ENCODE measurements at places on chromosomes 1 and 21.

GRCh38 chr21:20943561-20943997 lies 54.6 kb upstream of the NCAM2 start:
- DNase-seq, result no peak

DNA sequence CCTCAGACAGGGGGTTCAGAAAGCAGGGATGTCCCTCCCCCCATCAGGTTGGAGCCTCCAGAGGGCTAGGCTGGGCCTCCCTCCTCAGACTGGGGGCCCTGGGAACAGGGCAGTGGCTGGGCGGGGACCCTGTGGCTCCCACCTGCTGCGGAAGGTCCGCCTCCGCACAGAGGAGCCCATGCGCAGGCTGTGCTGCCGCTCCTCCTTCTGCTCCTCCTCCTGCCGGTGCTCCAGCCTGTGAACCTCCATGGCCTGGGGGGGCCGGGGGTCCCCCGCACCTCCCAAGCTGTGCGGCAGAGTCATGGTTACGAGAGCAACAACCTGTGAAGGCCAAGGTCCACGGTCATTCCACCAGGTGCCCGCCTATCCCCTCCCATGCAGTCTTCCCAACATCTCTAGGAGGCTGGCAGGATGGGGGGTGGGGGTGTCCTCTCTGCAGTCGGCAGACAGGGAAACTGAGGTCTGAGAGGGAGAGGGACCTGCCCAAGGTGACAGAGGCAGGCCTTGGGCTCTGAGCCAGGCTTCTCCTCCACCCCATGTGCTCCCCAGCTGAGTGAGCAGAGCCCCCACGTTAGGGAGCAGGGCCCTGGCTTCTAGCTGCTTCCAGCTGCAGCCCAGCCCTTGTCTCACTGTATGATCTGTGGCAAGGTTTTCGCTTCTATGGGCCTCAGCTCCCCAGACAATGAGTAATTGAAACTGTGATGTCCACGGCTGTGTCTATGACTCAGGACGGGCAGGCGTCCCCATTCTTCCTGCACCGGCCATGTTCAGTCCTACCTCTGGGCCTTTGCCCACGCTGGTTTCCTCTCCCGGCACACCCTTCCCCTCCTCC lies 3.4 kb downstream of the MYOM3 start:
- DNase-seq, result peak; percentile 28

- DNase-seq, result peak; percentile 48
Observed at GRCh38 chr1:172211221-172211620, 209.3 kb upstream of the C1orf105 start.

GRCh38 chr1:107879346-107879745 lies 85.6 kb downstream of the VAV3 start:
- no peak for DNase-seq

- DNase-seq, result no peak
Observed at GRCh38 chr1:66599346-66599745, 65.4 kb downstream of the SGIP1 start.

DNA sequence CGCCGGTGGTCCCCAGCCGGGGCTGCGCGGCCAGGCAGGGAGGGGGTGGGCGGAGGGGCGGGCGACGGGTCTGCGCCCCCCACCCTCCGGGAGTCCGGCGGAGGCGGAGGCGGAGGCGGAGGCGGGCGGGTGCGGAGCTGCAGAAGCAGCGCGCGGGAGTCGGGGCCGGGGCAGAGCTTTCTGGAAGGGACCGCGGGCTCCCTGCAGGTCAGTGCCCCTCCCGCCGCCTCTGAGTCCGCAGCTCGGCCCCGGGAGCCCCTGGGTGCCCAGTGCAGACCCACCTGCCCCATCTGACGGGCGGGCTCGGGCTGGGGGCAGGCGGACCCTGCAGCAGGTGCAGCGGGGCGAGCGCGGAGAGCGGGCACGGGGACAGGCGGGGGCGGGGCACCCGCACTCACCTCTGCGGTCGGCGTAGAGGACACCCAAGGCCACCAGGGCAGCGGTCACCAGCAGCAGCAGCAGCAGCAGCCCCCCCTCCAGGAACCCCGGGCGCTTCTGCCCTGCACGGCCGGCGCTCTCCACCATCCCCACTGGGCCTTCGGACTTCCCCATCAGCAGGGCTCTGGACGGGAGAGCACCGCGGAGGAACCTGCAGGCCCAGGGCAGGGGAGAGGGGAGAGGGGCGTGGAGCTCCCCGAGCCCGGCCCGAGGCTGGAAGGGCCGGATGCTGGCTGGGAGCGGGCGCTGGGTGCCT lies 3.7 kb downstream of the MMEL1 start:
- DNase-seq, result no peak

- DNase-seq, result no peak
Observed at GRCh38 chr1:32798679-32799416, 18.3 kb downstream of the YARS1 start.

DNA sequence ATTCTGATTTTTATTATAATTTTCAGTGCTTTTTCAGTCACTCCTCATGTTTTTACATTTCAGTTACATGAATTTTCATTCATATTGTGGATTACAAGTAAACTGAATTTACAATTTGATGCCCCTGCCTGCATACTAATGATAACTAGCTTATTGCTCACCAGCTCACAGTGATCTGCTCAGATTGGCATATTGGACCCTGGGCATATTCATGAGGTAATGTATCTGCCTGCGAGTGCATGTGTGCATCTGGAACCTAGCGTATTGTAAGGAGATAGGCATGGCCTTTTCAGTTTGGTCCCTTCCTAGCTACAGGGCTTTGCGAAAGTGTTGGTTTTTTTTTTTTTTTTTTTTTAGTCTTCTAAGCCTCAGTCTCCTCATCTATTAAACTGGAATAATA lies 213.7 kb downstream of the SDCCAG8 start:
- no peak for DNase-seq

DNA sequence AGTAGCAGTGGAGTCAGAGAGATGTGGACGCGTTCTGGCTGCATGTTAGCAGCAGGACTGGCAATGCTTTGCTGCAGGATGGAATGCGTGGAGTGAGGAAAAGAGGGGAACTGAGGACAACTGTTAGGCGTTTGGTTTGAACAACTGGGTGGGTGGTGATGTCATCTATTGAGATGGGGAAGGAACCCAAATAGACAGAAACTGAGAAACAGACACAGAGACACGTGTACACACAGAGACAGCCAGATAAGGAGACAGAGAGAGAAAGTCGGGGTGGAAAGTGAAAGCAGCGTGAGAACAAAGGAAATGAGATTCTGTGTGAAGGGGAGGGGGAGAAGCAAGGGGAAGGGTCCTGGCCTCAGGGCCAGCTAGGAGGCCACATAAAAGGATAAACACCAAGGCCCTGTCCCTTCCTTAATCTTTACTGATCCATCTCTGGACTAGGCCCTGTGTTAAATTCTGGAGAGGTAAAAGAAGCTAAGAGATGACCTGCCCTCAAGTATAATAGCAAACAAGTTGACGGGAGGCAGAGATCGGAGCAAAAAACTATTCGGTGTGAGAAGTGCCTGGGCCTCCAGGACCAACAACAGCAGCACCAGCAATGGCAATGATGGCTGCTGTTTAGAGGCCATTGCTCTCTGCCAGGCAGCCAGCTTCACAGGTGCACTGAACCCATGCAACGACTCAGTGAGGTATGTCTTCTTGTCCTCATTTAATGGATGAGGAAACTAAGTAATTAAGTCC lies 31.6 kb downstream of the VWA5B1 start:
- no peak for DNase-seq

DNA sequence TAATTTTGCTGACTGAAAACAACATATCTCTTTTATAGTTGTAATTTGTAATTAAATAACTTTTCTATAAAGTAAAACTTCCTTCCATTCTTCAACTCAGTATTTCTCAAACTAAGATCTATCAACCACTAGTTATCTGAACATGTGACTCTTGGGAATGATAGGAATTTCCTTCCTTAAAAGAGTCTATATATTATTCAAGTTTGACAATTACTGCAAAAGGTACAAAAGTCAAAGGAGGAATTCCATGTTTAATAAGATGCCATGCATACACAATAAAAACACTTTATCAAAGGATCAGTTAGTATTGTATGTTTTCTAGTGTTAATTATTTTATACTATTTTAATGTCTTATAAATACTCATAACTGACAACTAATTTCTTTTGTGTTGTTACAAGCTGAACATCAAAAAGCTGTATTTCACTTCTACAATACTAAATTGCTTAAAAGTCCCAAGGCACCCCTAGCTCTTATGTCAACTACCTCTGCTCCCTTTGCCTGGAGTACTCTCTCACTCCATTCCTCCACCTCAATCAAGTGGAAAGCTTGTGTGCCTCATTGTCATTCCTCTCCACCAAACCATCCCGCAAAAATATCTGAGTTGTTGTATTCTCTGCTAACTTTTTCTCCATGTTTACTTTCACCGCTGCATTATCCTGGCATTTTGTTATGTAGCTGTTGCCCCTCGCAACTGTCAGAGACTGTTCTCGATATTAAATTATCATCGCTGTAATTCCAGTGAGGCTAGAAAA lies 67.9 kb downstream of the SLC44A5 start:
- no peak for DNase-seq

- DNase-seq, result no peak
Observed at GRCh38 chr1:209485167-209485566, 98.3 kb upstream of the CAMK1G start.

- DNase-seq, result no peak
Observed at GRCh38 chr1:180620581-180620980, 11.2 kb upstream of the XPR1 start.

GRCh38 chr1:15757016-15757543 lies 1.5 kb upstream of the FBLIM1 start:
- DNase-seq, result no peak

DNA sequence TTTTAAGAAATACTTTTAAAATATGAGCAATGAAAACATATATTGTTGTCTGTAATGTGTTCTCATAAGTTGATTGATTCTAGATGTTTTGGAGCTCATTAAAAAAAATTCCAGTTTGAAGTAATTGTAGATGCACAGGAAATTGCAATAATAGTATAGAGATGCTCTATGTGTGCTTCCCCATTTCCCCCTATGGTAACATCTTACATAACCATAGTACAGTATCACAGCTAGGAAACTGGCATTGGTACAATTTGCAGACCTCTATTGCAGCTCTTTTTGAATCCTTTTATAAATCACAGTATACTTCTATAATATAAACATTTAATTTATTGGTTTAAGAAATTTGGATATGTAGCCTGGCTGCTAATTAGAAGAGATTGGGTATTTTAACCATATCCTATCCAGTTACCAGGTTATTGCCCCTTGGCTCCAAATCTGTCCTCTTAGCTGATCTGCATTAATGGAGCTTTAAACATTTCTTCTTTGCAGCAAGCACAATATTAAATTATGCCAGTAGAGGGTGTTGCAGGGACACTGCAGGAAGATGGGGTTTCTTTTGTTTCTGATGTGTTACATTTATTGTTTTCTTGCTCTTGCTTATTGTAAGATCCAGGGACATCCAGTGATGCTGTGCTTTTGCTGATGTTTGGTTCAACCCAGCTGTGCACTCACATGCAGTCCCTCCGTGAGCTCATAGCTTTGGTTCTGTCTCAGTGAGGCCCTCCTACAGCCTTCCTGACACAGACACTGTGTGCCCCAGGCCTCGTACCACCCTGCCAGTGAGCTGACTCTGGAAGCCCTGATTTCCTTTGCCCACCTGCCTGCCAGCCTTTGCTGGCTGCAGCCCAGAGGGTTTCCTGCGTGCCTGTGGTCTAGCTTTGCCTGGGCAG lies 103.3 kb downstream of the RABGAP1L start:
- DNase-seq, result peak; percentile 46

- no peak for DNase-seq
Observed at GRCh38 chr1:150508982-150509381, 1.1 kb downstream of the ECM1 start.

DNA sequence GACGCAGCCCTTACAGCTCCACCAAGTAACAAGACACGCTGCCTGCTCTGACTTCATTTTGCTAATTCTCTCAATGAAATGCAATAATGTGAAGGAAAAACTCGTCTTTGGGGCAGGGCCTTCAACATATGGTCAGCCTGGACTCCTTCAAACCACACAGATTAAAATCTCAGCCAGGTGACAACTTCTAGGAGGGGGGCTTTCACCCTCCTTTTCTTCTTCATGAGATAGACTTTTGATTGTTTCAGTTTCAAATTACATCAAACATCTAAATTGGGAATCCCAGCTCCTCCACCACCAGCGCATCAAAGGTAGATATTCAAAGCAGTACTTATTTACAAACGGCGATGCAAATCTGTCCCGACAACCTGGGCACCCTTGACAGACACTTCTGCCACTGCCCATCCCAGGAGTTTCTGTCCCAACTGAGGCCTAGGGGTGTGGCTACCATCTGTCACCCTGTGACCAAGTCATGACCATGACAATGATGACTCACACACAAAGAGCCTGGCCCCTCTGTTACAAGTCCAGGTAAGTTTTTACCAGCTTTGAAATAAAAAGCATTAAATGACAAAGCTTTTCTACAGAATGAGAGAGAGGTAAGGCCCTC lies 29.7 kb downstream of the SSBP3 start:
- no peak for DNase-seq

- DNase-seq, result no peak
Observed at GRCh38 chr1:94796266-94796665, 23.9 kb upstream of the SLC44A3 start.

DNA sequence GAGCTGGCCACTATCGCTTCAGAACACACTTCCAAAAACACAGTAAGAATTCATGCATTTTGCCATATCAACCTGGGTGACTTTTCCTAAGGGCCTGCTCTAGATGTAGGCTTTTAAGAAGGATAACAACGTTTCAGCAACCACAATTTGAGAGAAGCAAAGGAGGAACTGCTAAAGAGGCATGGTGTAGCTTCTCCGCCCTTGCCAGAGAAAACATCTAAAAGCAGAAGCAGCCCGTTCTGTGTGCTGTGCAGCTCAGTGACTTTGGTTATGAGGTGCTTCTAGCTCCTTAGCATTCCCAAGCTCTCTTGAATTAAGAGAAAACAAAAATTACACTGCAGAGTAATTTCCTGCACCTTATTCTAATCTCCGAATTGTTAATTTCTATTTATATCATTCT lies 2.7 kb downstream of the PER3 start:
- no peak for DNase-seq

GRCh38 chr1:154760469-154760933 lies 109.6 kb downstream of the KCNN3 start:
- no peak for DNase-seq

- DNase-seq, result no peak
Observed at GRCh38 chr21:42959728-42960127, 14.6 kb upstream of the PKNOX1 start.

- no peak for DNase-seq
Observed at GRCh38 chr1:17561561-17561985, 22.1 kb downstream of the ARHGEF10L start.

GRCh38 chr1:119079881-119080280 lies 60.6 kb downstream of the WARS2 start:
- DNase-seq, result no peak

DNA sequence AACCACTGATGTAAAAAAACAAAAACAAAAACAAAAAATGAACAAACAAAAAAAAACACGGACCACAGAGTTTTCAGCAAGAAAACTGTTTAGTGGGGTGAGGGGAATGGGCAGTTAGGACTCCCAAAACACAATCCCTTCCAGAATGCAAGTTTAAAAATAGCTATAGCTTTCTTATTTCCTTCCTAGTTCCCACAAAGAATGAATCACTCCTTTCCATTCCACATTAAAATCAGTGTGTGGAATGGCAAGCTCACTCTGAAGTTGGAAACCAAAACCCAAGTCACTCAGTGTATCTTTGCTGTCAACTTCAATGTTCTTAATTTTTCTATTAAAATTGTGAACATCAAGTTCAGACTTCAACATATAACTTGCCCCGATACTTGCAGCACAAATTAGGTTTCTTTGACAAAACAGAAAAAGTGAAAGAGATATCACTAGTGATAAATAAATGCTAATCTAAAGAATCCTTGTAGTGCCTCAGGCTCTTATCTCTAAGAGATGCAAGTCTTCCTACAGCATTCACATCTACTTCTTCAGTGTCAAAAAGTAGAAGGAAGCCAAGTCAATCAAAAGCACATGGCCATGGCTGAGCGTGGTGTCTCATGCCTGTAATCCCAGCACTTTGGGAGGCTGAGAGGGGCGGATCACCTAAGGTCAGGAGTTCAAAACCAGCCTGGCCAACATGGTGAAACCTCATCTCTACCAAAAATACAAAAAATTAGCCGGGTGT lies 45.5 kb downstream of the TOR3A start:
- no peak for DNase-seq
